ENCODE measurements at places on chromosomes 2 and 18. TPM values are rescaled to one million over a fixed set of nuclear protein-coding genes. Genes with fewer than 3 reads are reported as not detected.

SYT4 gene
- total RNA-seq, result not detected

- DNase-seq, result no peak
- peaks cover 7% of the 10 kb centered on the region for H3K4me1 ChIP-seq
- no peaks in the 10 kb centered on the region for H3K36me3 ChIP-seq
- H3K27ac ChIP-seq, result no peak overlapping the region
- no peak overlapping the region for H3K4me3 ChIP-seq
- peaks cover 17% of the 10 kb centered on the region for H3K27me3 ChIP-seq
Measured at GRCh38 chr18:62450175-62450545, 72.7 kb upstream of the ZCCHC2 start.

STAT4 gene
- total RNA-seq, result 0.28 TPM

DNA sequence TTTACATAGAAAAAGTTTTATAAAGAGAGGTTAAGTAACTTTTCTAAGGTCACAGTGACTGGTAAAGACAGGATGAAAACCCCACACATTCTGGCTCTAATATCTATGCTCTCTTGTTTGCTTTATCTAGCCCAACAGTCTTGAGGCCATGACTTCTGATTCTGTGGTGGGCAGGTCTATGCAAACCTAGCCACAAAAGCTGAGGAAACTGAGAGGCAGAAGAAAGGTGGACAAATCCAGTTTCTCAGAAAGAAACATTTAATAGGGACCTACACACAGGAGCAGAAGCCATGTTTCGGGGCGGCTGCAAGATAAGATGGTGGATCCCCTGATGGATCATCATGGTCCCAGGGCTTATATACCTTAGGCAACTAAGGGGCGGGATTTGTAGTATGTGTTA is 21.8 kb downstream of the HSPD1 start:
- H3K27ac ChIP-seq, result no peak overlapping the region
- H3K36me3 ChIP-seq, result peaks cover 37% of the 10 kb centered on the region
- H3K27me3 ChIP-seq, result no peaks in the 10 kb centered on the region
- no peak overlapping the region for H3K4me3 ChIP-seq
- no peak for DNase-seq
- no peaks in the 10 kb centered on the region for H3K4me1 ChIP-seq

DNA sequence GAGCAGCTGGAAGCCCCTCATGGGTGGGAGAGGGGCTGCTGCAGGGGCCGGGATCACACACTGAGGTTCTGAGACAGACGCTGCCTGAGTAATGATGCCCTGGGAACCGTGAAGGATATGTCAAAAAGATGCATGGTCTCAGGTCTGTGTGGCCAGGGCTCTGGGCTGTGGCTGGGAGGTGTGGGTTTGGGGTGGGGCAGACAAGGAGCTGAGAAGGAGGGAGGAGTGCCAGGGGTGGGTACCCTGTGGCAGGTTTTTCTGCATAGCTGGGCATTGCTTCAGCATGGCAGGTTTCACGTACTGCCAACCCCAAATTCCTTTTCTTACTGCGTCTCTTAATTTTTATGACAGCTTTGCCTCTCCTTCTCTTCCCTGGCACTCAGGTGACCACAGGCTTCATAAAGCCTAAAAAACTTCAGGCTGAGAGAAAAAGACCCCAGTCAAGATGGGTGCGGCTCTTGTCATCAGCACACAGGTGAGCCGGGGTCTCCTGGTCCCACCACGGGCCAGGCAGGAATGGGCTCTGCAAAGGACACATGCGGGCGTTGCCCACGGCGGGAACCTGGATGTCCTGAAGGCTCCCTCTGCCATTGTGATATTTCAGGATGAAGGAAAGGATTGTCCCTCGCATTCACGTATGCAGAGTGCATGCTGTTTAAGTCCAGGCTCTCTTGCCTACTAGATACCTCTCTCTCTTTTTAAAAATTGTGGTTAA is 18.0 kb downstream of the MALL start:
- peaks cover 15% of the 10 kb centered on the region for H3K4me1 ChIP-seq
- no peaks in the 10 kb centered on the region for H3K27me3 ChIP-seq
- H3K27ac ChIP-seq, result no peak overlapping the region
- no peak overlapping the region for H3K4me3 ChIP-seq

CHN1 gene
- 58.4 TPM for total RNA-seq

DNA sequence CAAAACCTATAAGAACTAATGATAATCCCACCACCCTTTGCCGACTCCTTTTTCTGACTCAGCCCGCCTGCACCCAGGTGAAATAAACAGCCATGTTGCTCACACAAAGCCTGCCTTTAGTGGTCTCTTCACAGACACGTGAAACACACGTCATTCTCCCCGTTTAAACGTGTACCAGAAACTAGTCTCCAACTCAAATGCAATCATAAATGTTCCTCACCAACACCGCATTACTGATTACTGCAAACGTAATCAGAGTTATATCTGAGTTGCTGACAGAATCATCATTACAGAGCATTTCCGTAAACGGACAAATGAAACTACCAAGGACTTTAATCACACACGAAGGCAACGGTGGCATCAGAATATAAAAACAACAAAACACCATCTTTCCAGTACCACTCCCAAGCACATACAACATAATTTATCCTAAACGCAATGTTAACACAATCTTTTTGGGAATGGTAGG is 1.9 kb downstream of the CLK1 start:
- H3K4me1 ChIP-seq, result peaks cover 5% of the 10 kb centered on the region
- no peaks in the 10 kb centered on the region for H3K27me3 ChIP-seq
- no peak overlapping the region for H3K27ac ChIP-seq

DNA sequence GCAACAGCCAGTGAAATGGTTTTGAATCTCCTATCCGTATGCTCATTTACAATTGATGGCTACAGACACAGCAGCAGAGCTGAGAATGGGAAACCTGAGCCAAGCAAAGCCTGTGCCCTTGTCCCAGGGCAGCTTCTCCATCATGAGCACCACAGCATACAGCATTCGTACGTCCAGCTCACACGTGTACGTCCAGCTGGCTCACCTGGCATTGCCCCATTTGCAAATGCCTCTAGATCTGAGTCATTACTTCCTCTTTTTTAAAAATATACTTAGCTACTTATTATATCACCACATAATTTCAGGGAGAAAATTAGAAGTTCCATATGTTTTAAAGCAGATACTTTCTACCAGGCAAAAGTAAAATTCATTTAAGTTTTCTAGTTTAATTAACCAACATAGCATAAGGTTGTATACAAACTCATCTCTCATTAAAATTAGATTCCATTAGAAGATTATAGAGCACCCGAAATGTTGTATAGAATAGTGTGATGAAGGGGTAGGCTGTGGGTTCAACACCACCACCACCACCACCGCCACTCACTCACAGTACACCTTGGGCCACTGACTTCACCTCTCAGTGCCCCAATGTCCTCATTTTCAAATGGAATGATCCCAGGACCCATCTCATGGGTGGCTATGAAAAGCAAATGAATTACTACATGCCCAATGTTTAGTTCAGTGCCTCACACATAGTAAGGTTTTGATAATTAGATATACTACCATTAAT is 31.4 kb upstream of the TMEM177 start:
- no peak overlapping the region for H3K27ac ChIP-seq
- H3K36me3 ChIP-seq, result no peaks in the 10 kb centered on the region
- H3K4me3 ChIP-seq, result no peak overlapping the region
- 0 out of 2 replicates have a peak, but pooled peaks cover 1% of the 10 kb centered on the region for H3K4me1 ChIP-seq
- DNase-seq, result peak; percentile 61

DNA sequence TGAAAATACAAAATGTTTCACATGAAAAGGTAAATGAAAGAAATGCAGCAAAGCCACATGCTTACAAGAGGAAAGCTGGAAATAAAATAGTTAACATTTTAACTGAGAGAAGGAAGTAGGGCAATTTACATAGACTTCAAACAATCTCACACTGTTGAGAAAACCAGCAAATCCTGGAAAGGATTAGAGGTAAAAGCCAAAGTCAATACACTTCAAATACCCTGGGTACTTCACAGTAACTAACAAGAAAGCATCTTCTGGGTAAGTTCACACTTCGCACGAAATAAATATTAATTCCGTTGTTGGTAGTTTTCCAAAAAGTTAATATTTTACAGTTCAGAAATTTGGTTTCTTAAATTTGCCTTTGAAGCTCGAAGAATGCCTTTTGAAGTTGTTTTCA is 3.5 kb upstream of the ERICH2 start:
- no peaks in the 10 kb centered on the region for H3K4me1 ChIP-seq
- no peak for DNase-seq
- H3K36me3 ChIP-seq, result no peaks in the 10 kb centered on the region
- no peak overlapping the region for H3K27ac ChIP-seq
- no peak overlapping the region for H3K4me3 ChIP-seq
- peaks cover 9% of the 10 kb centered on the region for H3K27me3 ChIP-seq

GRCh38 chr2:84231478-84231877 is 227.6 kb downstream of the SUCLG1 start:
- H3K36me3 ChIP-seq, result no peaks in the 10 kb centered on the region
- no peak for DNase-seq
- H3K4me1 ChIP-seq, result no peaks in the 10 kb centered on the region
- no peak overlapping the region for H3K4me3 ChIP-seq

DNA sequence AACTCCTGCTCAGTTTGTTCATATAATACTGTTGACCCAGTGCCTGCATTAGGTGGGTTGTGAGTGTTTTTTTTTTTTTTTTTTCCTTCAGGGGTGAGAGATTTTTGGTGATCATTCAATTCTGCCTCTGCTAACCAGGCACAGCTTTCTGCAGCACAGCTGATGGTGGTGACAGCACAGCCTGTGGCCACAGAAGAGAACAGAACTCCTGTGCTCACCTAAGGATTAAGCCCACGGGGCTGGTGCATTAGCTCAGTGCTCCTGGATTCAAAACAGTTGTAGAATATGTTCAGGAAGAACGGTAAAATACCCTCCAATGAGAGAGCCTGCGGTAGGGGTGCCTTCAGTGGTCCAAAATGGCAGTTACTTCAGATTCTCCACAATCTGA is 42.0 kb downstream of the PKP4 start:
- no peak overlapping the region for H3K4me3 ChIP-seq
- H3K4me1 ChIP-seq, result peaks cover 21% of the 10 kb centered on the region
- H3K27ac ChIP-seq, result no peak overlapping the region
- H3K36me3 ChIP-seq, result no peaks in the 10 kb centered on the region
- DNase-seq, result no peak

GRCh38 chr2:156343940-156344301 is 11.4 kb upstream of the NR4A2 start:
- H3K36me3 ChIP-seq, result no peaks in the 10 kb centered on the region
- DNase-seq, result peak; percentile 65
- H3K4me1 ChIP-seq, result no peaks in the 10 kb centered on the region
- no peak overlapping the region for H3K4me3 ChIP-seq

DNA sequence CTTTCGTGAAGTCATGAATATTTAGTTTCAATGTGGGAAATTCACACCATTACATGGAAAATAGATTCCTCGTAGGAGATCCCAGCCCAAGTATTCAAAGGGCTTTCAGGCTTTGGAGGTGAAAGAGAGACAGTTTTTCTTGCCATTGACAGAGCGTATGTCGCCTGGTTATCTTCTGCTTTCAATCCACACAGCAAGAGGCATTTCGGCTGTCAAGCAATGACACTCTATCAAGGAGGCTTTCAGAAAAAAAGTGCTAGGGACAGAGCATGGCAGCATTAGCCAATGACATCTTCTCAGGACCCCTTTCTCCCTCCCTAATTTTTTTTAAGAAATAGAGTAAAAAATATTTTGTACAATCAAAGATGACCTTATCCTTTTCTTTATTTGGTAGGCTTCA is 492.8 kb downstream of the TMEM182 start:
- H3K27ac ChIP-seq, result no peak overlapping the region
- no peaks in the 10 kb centered on the region for H3K27me3 ChIP-seq
- no peaks in the 10 kb centered on the region for H3K4me1 ChIP-seq
- H3K36me3 ChIP-seq, result no peaks in the 10 kb centered on the region

LRATD1 gene
- total RNA-seq, result 0.28 TPM

DNA sequence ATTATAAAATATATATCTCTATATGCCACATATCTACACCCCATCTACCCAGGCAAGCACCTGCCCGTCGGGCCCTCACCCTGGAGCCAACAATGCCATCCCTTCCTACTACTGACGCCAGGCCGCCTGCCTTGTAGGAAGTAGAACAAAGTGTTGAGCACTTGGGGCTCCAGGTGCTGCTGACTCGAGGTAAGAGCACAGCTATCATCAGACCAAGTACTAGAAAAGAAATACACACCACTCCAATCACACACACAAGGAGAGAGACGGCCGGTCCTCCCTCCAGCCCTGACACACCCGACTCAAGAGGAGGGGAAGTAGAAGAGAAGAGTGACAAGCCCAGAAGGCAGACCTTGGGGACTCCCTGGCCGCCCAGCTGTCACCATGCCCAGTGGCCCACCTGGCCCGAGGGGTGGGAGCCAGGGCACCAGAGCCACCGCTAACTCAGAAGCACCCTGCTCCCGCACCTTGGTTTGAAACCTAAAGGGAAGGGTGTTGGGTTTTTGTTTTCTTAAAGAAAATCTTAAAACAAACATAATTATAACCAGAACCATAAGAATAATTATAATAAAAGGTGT is 64.0 kb upstream of the POMC start:
- DNase-seq, result no peak
- H3K36me3 ChIP-seq, result peaks cover 37% of the 10 kb centered on the region
- H3K27me3 ChIP-seq, result no peaks in the 10 kb centered on the region
- H3K4me1 ChIP-seq, result peaks cover 10% of the 10 kb centered on the region

DNA sequence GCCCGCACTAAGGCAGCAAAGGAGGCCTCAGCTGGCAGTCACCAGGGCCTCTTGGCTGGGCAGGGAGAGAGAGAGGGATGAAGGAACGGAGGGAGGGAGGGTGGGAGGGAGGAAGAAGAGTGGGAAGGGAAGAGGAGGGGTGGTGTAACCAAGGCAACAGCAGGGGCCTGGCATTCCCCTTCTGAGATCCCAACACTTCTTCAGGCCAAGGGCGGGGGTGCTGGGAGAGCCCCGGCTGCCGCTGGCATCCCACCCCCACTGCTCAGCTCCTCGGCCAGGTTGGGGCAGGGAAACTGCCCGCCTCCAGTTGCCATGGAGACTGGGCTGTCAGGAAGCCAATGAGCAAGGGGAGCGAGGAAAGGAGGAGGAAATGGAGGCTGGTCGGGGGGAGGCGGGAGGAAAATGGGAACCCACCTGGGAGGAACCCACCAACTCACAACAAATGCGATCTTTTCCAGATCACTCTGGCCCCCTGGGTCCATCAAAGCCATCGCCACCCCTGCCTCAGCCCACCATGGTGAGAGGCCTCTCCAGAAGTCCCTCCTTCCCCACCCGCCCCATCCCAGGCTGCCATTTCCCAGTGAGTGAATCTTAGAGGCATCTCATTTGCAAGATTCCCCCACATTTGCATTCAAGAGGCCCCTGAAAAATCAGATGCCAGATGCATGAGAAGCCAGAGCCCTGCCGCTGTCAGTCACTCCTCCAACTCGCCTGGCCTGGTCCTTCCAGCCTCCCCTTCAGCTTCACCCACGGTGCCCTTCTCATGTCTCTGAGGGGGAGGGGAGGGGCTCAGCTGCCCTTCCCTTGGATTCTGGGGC is 12.4 kb downstream of the SH2D6 start:
- no peak for DNase-seq
- H3K27me3 ChIP-seq, result no peaks in the 10 kb centered on the region
- no peak overlapping the region for H3K4me3 ChIP-seq
- H3K4me1 ChIP-seq, result peaks cover 16% of the 10 kb centered on the region
- H3K27ac ChIP-seq, result no peak overlapping the region
- H3K36me3 ChIP-seq, result no peaks in the 10 kb centered on the region

POTEJ gene
- total RNA-seq, result not detected

- no peaks in the 10 kb centered on the region for H3K36me3 ChIP-seq
- peak; percentile 49 for DNase-seq
Measured at GRCh38 chr2:85999061-85999831, 106.4 kb downstream of the POLR1A start.

Measured in IMR-90 (cell line).